ENCODE measurements at places on chromosomes 5 and 9.

- no peak for DNase-seq
These were observed 63.3 kb downstream of the PLPP1 start for GRCh38 chr5:55471468-55471867.

- DNase-seq = no peak
These were observed 17.9 kb downstream of the ANXA6 start for GRCh38 chr5:151139646-151140045.

GRCh38 chr9:16145196-16145950 lies 592.5 kb downstream of the CCDC171 start:
- DNase-seq = no peak

GRCh38 chr5:172541773-172542136 lies 87.4 kb upstream of the SH3PXD2B start:
- DNase-seq = no peak

DNA sequence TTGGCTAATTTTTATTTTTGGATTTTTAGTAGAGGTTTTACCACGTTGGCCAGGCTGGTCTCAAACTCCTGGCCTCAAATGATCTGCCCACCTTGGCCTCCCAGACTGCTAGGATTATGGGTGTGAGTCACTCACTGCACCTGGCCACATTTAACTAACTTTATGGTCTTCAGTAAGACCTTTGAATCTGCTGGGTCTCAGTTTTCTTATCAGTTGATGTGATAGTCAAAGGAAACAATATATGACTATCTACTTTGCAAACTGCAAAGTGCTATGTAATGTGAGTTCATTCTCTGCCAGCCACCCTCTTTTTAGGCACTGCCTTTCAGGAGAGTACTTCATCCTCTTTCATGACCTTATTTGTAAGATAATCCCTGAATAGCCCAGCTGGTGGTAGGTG lies 474.7 kb downstream of the PDE4D start:
- no peak for DNase-seq

DNA sequence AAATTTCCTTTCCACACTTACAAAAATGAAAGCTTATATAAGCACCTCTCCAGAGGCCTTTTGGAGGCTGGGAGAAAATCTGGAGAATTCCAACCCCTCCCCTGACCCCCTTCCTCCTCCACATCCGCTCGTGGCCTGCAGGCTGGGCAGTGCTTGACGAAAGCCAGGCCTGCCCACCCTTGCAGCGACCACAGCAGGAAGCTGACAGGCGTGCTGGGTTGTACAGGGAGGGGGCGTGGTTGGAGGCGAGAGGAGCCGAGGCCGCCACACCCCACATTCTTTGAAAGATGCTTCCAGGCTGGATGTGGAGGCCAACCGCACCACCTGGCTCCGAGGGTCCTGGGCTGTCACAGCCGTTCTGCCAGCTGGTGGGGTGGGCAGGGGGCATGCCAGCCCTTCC lies 47.8 kb upstream of the IER5L start:
- no peak for DNase-seq

DNA sequence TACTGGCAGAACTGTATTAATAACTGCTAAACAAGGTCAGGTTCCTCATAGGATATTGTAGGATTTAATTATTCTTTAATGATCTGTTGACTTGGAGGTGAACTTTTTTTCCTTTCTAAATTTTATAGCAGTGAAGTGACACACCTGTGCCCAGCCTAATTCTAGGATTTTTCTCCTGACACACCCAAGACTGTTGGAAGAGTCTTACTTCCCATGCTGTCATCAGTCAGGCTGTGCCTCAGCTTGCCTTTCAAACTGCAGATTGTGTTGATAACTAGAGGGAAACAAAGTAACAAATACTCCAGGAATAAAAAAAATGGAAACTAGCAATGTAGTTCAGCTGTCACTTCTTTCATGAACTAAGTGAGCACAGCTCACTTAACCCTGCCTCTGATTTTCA lies 22.0 kb downstream of the OTULIN start:
- no peak for DNase-seq

DNA sequence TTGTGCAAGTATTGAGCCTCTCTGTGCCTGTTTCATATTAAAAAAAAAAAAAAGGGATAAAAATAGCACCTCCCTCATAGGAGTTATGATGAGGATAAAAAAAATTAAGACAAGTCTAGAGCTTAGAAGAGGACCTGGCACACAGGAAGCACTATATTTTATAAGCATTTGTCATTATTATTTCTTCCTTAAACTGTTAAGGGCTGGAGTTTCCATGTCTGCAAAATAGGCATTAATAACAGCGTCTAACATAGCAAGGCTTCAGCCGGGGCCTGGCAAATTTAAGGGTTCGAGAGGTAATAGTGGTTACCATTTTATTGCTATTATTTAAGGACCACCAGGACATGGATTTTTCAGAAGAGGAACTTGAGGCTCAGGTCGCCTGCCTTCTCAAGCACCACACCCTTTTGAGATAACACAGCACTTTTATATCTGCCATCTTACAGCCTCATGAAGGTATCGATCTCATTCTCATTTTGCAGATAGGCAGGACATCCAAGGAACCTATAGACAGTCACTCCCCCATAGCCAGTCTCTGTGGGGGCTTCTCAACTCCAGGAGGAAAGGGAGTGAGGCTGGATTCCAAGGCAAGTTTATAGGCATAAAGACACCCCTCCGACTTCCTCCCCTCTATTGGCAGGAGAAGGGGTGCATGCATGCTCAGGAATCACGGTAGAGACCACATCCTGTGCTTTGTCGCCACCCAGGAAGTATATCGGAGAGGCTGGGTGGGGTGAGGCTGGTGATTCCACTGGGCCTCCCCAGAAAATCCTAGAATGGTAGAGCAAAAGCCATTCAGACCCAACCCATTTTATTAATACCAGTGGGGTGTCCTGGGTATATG lies 2.4 kb downstream of the ANXA6 start:
- no peak for DNase-seq

GRCh38 chr9:129624947-129625346 lies 1.0 kb upstream of the NTMT1 start:
- peak; percentile 29 for DNase-seq

- DNase-seq = no peak
These were observed 67.3 kb upstream of the CDH18 start for GRCh38 chr5:20055301-20055700.

GRCh38 chr5:171650597-171650996 lies 135.0 kb upstream of the SMIM23 start:
- DNase-seq = no peak

DNA sequence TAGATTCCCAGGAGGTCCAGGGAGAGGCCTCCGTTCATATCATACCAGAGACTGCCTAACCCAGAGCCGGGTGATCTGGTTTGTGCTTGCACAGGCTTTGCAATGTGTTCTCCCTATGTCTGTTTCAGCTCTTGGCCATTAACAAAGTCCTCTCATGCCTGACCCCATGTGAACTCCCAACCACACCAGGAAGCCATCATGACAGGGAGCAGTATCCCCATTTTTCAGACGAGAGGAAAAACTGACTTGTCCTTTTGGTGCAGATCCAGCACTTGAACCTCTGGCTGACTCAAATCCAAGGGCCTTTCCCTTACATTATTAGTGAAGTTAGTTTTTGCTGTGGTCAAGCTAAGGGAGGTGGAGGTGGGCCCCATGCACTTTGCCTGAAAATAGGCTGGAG lies 58.4 kb downstream of the TEX10 start:
- no peak for DNase-seq

DNA sequence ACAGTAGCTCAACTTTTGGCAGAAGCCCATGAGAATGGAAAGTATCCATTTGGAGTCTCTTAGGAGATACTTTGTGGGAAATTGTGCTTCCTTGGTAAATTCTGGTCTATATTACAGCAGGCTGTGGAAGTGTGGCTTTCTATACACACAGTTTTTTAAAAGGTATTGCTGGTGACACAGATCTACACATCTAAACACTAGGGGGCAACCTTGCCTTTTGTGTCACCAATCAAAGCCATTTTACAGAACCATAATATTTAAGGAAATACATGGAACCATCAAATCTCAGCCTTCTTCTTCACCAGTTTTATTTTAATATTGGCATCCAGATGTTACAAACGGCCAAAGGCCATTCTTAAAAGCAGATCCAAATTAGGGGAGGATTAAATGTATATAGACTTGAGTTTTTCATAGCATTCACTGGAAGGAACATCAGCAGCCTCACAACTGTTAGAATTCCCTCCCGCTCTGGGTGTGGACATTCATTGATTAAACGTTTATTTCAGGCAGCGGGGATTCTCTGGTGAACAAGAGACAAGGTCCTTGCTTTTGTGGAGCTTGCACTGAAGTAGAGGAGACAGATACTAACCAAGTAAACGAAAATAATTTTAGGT lies 132.4 kb upstream of the EPB41L4A start:
- no peak for DNase-seq

DNA sequence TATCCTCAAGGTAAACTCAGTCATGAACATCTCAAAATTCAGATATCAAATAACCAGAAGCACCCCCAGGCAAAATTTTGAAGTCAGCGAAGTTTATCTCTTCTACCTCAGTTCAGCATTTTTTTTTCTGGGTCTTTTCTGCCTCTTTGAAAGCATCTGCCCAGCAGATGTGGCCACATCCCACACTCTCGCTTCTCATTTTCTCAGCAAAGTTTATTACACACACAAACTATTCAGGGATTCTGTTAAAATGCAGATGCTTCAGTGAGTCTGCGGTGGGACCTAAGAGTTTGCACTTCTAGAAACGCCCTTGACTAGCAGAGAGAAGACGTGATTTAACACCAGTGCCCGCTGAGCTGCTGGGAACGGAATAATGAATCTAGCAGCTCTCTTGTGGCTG lies 19.3 kb downstream of the RASEF start:
- DNase-seq = no peak

DNA sequence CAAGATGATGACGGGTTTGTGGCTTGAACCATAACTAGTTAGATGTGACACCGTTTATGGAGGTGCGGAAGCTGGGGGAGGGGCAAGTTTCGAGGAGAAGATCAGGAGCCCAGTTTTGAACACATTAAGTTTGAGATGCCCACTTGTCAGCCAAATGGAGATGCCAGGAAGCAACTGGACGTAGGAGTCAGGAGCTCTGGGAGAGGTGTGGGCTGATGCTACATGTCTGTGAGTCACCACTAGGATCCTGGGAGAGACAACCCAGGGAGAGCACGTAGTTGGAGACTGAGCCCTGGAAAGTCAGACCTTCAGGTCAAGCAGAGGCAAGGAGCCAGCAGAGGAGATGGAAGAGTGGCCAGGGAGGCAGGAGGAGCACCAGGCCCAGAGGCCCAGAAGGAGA lies 48.8 kb upstream of the SLC25A51 start:
- DNase-seq = no peak

DNA sequence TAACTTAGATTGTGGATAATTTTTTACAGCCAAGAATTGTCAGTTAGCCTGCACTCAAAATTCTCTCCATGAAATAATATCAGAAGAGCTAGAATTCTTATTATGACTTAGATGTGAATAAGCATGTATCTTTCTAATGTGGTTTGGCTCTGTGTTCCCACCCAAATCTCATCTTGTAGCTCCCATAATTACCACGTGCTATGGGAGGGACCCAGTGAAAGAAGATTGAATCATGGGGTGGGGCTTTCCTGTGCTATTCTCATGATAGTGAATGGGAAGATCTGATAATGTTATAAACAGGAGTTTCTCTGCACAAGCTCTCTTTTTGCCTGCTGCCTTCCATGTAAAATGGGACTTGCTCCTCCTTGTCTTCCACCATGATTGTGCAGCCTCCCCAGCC lies 176.8 kb downstream of the MAT2B start:
- DNase-seq = no peak

DNA sequence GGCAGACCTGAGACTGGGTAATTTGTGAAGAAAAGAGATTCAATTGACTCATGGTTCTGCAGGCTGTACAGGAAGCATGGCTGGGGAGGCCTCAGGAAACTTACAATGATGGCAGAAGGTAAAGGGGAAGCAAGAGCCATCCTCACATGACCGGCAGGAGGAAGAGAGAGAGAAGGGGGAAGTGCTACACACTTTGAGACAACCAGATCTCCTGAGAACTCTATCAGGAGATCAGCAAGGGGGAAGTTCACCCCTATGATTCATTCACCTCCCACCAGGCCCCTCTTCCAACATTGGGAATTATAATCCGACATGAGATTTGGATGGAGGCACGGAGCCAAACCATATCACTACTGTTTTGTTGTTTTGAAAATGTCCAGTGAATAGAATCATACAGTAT lies 110.2 kb downstream of the DAPK1 start:
- DNase-seq = no peak

DNA sequence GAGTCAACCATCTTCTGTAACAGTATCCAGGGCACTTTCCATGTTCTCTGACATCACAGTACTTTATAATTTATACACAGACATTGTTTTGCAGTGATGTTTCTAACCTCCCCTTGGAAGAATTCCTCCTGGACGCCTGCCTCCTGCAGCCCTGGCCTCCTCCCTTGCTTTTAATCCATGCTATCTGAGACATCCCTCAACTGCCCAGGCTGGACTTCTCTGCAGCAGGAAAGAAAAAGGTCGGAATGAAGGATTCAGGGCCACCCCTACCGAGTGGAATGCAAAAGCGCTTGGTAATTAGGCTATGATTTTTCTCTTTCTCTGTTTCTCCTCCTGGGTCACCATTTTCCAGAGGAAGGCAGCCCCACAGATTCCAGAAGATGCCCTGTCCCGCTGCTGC lies 47.0 kb upstream of the SHC3 start:
- DNase-seq = no peak

GRCh38 chr9:14766299-14766698 lies 43.8 kb upstream of the CER1 start:
- no peak for DNase-seq

- DNase-seq = no peak
These were observed 8.2 kb downstream of the UNC5A start for GRCh38 chr5:176818391-176819098.

DNA sequence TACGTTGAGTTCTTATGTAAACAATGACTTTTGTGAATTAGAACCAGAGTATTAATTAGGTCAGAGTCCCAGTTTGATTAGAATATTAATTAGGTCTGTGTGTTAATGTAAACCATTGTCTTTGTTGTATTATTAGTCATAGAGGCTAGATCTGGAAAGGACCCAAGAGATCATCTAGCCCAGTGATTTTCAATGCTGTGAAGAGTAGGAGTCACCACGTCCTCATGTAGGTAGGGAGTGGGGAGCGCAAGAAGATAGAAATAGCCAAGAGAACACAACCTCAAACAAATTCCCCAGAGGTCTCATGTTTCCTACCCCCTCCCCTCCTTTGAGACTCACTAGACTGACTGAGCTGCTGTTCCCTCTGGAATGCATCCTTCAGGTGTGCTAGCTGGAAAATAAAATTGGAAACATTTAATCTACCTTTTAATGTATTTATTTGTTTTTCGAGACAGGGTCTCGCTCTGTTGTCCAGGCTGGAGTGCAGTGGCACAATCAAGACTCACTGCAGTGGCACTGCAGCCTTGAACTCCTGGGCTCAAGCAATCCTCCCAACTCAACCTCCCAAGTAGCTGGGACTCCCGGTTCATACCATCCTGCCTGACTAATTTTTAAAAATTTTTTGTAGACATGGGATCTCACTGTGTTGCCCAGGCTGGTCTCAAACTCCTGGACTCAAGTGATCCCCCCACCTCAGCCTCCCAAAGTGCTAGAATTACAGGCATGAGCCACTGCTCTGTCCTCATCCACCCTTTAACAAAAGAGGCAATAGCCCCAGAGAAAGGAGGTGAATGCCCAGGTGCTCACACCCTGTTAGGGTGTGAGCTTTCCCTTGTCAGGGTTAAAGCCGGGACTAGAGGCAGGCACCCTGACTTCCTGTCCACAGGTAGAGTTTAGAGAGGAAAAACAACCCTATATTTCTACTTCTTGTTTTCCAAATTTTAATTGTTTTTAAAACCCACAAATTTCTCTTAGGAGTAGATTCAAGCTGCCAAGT lies 92.9 kb downstream of the INIP start:
- no peak for DNase-seq

Measured in KG1 (cell line).